Stimulated activated CD8-positive, alpha-beta memory T cell treated with anti-CD3 and anti-CD28 coated beads, Interleukin-7, amount 100 ng/mL, for 4 hours (primary cell): ENCODE measurements at places on chromosomes 2 and 18.

DNA sequence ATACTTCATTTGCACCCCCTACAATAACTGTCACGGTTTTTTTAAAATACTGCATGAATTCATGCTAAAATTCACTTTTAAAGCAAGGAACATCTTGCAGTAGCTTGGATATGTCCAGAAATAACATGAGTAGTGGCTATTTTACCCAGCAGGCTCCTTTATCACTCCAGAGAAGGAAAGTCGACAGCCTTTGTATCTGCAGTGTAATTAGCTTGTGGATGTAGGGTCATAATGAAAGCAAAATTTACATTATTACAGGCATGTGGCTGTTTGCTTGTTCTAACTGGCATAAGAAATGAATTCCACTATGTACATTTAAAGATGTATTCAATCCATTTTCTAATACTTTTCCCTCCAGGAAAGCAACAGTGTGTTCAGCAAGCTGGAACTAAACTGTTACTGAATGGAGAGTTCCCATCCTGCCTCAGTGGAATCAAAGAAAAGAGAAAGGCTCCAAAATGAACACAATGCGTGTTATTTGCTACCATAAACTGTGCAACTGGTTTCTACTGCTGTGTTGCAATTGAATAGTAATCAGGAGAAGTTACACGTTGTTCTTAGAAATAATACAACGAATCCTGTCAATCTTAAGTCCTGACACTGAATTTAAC, 321.2 kb upstream of the VRK2 start:
- DNase-seq, result no peak

- DNase-seq, result no peak
Measured at GRCh38 chr2:9256147-9256546, 49.5 kb downstream of the ASAP2 start.

DNA sequence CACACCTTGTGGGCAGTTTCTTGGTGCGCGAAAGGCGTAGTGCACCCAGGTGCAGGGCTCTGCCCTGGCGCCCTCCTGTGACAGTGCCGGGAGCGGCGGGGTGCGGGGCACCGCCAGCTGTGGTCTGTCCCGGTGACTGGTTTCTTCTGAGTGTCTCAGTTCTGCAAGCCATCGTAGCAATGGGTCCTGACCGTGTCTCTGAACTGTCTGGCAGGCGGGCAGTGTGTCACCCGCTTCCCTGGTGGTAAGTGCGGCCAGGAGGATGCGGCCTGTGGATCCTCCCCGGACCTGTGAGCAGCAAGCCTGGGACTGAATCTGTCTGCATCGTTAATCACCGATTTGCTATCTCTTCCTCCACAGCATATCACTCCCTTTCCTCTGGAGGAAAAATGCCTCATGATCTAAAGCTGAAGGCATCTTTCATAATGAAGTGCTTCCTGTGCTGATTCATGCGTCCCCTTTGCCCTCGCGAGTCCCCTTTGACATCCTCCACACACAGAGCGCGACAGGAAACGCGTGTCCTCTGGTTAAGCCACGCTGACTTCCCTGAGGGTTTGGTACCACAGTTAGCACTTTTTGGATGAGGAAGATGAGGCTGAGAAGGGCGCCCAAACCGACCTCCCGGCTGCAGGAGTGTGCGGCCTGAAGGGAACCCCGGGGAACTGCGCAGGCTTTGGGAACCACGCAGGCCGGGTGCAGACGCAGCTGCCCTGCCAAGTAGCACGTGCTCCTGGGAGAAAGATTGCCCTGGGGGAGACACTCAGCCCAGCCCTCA, 416.0 kb upstream of the HS6ST1 start:
- DNase-seq, result no peak

GRCh38 chr18:22193466-22193865, 24.1 kb downstream of the GATA6 start:
- DNase-seq, result no peak

DNA sequence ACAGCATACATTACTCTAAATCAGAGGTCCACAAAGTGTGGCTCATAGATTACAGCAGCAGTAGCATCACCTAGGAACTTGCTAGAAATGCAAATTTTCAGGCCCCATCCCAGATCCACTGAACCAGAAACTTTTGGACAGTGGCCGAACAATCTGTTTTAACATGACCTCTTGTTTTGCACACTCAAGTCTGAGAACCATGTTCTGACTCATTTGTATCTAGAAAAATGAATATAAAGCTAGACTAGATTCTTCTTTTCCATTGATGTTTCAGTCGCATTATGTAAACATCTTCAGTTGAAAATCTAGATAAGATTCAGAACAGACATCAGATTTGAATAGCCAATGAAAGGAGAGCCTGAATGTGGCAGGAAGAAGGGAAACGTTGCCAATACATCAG, 608.8 kb downstream of the LRP1B start:
- no peak for DNase-seq

- no peak for DNase-seq
Measured at GRCh38 chr18:49371786-49372185, 88.7 kb downstream of the DYM start.

- peak; percentile 31 for DNase-seq
Measured at GRCh38 chr2:148552675-148553331, 91.7 kb upstream of the EPC2 start.

- DNase-seq, result no peak
Measured at GRCh38 chr2:156539086-156539860, 103.1 kb downstream of the GPD2 start.

- DNase-seq, result no peak
Measured at GRCh38 chr2:5915881-5916310, 223.7 kb downstream of the SOX11 start.

GRCh38 chr2:26477911-26478253, at the start of gene OTOF:
Gene OTOF (minus strand): TSS chr2:26478124.
- DNase-seq, result no peak

GRCh38 chr2:75288760-75289159, 89.4 kb upstream of the TACR1 start:
- DNase-seq, result no peak

- peak; percentile 14 for DNase-seq
Measured at GRCh38 chr2:113390124-113390849, 47.2 kb upstream of the ZNG1B start.

- DNase-seq, result no peak
Measured at GRCh38 chr2:188294352-188294926, 2.8 kb downstream of the GULP1 start.

- DNase-seq, result no peak
Measured at GRCh38 chr18:70322928-70323327, 34.1 kb downstream of the SOCS6 start.

GRCh38 chr2:189171956-189172609, 7.5 kb downstream of the COL5A2 start:
- no peak for DNase-seq

- no peak for DNase-seq
Measured at GRCh38 chr2:68548396-68548795, 81.0 kb downstream of the APLF start.

- DNase-seq, result no peak
Measured at GRCh38 chr2:120341977-120342376, 4.0 kb upstream of the INHBB start.

DNA sequence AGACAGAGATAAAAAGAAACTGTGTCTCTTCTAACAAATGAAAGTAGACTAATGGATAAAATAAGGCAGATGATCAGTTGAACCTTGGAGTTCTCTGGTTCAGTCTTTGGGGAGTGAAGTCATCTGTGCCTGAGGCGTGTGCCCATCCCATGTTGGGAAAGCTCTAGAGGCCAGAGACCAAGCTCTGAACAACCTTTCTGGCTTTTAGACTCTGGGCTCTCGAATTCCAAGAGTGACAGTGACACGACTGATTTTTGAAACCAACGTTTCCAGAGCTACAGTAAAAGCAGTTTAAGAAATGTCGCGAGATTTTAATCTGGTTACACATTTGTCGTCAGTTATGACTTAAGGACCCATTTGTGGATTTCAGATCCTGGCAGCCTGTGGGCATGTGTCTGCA, 83.7 kb upstream of the APCDD1 start:
- DNase-seq, result no peak

GRCh38 chr18:59610546-59611140, 86.6 kb downstream of the CCBE1 start:
- DNase-seq, result no peak

- no peak for DNase-seq
Measured at GRCh38 chr2:232757905-232758304, 18.5 kb downstream of the KCNJ13 start.

GRCh38 chr2:62568074-62568473, 62.1 kb upstream of the TMEM17 start:
- no peak for DNase-seq

DNA sequence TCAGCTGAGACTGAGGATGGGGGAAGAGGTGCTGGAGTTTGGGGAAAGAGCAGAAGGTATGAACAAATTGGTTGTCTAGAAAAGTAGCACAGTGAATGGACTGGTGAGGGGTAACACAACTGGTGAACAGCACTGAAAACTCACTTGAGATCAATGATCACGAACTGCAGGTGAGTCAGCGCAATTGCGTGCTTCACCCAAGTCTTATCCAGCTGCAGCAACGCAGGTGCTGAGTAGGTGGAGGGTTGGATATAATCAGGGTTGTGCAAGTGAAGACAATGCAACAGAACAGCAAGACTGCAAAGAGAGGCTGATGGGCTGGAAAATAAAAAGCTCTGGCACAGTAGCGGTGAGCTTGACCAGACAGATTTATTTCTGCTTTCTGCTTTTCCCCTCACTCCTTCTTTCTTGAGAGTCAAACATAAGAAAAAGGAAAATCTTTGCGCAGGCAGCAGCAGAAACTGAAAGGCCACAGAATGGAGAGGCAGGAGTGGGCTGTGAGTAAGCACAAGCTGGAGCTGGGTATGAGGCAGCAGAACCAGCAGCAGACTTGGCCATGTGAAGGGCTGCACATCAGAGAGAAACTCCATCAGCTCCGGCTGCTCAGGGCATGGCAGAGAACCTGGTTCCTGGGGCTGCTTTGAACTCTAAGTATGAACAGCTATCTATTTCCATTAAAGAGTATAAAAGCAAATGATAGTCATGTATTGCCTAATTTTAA, 99.4 kb upstream of the ARL5A start:
- no peak for DNase-seq

DNA sequence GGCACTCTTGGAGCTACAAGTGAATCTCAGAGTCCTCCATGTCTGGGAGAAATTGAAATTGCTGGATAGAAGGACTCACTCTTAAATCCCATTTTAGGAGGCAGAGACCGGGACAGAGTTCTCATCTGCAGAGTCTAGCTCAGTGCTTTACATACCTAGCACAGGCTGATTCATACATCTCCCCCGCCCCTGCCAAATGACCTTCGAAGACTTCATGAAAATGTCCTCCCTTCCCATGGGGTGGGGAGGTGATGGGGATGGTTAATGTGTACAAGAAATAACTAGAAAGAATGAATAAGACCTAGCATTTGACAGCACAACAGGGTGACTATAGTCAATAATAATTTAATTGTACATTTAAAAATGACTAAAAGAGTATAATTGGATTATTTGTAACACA, 8.2 kb upstream of the SERPINB5 start:
- DNase-seq, result no peak

DNA sequence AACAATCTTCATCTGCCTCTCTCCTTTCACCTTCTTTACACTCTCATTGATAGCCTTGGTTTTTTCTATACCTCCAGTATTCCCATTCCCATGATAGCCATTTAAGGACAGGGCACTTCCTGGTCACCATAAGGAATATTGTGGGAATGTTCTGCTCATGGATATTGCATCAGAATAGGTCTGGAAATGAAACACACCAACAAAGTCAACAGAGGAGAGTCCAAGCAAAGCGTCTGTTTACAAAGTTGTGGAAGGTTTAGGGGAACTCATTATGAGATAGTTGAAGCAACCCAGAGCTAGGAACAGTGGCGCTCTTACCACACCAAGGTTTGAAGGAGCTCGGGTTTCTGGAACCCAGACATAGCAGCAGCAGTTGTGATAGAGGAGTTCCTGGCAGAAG, 150.3 kb upstream of the TNP1 start:
- DNase-seq, result no peak

DNA sequence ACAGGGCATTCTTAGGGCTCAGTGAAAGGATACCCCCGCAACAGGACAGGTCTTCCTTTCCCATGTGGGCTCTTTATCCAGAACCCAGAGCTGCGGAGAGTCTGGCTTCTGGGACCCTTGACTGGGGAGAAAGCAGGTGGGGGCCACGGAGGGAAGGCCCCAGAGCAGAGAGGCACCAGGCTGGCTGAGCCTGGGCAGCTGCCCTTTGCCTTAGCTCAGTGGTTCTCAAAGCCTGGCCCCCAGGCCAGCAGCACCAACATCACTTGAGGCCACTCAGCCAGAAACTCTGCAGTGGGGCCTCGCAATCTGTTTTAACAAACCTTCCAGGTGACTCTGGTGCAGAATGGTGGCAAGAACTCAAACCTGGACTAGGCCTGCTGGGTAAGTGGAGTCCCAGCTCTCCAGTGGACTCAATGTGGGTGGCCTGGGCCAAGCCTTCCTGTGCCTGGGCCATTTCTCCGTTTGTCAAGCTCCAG, 1.6 kb upstream of the TMEM37 start:
- DNase-seq, result no peak

GRCh38 chr18:48850822-48851598, 99.8 kb downstream of the SMAD7 start:
- no peak for DNase-seq

GRCh38 chr18:59927246-59927825, 27.5 kb downstream of the PMAIP1 start:
- no peak for DNase-seq

- no peak for DNase-seq
Measured at GRCh38 chr2:55302241-55302640, 33.2 kb upstream of the MTIF2 start.

GRCh38 chr2:30756051-30756719, 51.1 kb downstream of the CAPN13 start:
- DNase-seq, result no peak
